Neural progenitor cell (in vitro differentiated cells): ENCODE measurements at places on chromosomes 12 and 14.

DNA sequence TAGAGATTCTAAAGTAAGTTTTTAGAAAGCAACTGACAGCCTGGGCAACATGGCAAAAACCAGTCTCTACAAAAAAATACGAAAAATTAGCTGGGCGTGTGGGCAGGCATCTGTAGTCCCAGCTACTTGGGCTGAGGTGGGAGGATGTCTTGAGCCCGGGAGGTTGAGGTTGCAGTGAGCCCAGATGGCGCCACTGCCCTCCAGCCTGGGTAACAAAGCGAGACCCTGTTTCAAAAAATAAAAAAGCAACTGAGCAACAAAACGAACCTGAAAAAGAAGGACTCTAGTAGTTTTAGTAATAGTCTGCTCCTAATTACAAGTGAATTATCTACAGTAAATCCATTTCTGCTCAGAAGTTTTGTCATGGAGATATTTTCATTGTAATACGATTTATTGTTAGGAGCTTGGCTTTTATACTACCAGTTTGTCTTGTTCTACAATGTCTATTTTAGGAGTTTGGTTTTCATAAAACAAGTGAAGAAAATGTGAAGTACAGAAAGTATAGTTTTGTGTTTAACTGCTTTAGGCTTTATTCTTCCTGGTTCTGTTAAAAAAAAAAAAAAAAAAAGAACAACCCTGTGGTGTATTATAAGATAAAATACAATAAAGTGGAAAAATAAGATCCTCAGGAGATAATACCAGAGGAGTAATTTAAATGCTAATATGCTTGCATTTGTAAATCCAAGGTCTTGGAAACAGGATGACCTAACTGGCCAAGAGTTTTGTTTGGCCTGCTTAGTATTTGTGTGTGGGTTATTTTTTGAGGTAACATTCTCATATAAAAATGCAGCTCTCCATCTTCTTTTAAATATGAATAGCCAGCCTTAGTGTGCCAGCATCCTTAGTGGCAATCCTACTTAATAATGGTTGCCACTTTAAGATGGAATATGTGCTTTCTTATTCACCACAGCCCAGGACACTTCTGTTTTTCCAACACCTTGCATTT lies 2.8 kb downstream of the TMX1 start:
- H3K4me3 ChIP-seq: peak overlapping the region; percentile 73
- peaks cover 16% of the 10 kb centered on the region for H3K4me1 ChIP-seq
- peak overlapping the region; percentile 2 for H3K27ac ChIP-seq
- peaks cover 14% of the 10 kb centered on the region for H3K36me3 ChIP-seq

- no peaks in the 10 kb centered on the region for H3K27me3 ChIP-seq
- no peak overlapping the region for H3K27ac ChIP-seq
- H3K36me3 ChIP-seq: no peaks in the 10 kb centered on the region
- no peak for DNase-seq
- no peaks in the 10 kb centered on the region for H3K4me1 ChIP-seq
These were observed 43.1 kb downstream of the LTBP2 start for GRCh38 chr14:74568911-74569310.

DNA sequence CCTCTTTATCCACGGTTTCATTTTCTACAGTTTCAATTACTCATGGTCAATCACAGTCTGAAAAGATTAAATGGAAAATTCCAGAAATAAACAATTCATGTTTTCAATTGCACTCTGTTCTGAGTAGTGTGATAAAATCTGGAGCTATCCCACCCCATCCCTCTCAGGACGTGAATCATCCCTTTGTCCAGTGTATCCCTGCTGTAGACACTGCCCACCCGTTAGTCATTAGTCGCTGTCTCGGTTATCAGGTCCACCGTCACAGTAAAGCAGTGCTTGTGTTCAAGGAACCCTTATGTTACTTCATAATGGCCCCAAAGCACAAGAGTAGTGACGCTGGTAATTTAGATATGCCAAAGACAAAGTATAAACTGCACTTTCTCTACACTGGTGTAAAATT lies 141.0 kb upstream of the LMNTD1 start:
- no peak for DNase-seq
- no peaks in the 10 kb centered on the region for H3K36me3 ChIP-seq
- H3K4me1 ChIP-seq: peaks cover 8% of the 10 kb centered on the region
- H3K4me3 ChIP-seq: no peak overlapping the region
- no peaks in the 10 kb centered on the region for H3K27me3 ChIP-seq

DNA sequence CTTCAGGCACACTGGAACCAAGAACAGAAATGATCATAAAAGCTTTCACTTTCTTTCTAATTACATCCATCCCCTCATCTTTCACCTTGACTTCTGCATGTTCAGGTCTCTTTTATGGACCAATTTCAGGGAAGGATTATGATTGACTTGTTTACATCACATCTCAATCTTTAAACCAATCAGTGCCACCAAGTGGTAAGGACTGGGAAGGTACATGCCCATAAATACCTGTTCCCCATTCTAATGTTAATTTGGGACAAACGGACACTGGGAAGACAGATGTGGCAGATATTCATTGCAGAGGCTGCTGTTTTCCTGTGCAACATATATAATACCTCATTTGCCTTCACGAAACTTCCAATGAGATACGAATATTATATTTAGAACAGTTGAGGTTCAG lies 978.1 kb downstream of the GALC start:
- no peak overlapping the region for H3K4me3 ChIP-seq
- DNase-seq: no peak
- peaks cover 14% of the 10 kb centered on the region for H3K4me1 ChIP-seq
- H3K27ac ChIP-seq: no peak overlapping the region
- no peaks in the 10 kb centered on the region for H3K36me3 ChIP-seq
- H3K27me3 ChIP-seq: no peaks in the 10 kb centered on the region

- H3K27me3 ChIP-seq: no peaks in the 10 kb centered on the region
- DNase-seq: no peak
- H3K27ac ChIP-seq: no peak overlapping the region
- no peaks in the 10 kb centered on the region for H3K4me1 ChIP-seq
These were observed 4.0 kb downstream of the C1S start for GRCh38 chr12:7064516-7064915.

- DNase-seq: no peak
- H3K27ac ChIP-seq: no peak overlapping the region
- H3K4me1 ChIP-seq: peaks cover 2% of the 10 kb centered on the region
- no peak overlapping the region for H3K4me3 ChIP-seq
These were observed 73.3 kb downstream of the NCOR2 start for GRCh38 chr12:124493809-124494750.

DNA sequence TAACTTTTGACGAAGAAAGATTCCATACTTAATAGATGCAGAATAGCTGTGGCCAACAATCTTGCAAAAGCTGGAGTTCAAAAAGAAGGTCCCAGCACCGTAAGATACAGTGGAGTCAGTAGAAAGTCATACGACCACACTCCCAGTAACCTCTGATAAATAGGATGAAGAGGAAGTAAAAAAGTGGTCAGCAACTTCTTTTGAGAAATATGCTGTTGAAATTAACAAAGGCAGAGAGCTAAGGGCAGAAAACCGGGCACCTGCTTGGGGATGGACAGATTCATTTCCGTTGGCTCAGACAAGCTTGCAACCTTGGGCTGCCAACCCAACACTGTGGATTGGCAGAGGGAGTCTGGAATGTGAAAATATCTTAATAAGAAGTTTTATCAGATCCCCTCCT lies 40.0 kb downstream of the BTG1 start:
- no peak overlapping the region for H3K4me3 ChIP-seq
- H3K27ac ChIP-seq: no peak overlapping the region
- DNase-seq: no peak
- no peaks in the 10 kb centered on the region for H3K27me3 ChIP-seq
- H3K36me3 ChIP-seq: no peaks in the 10 kb centered on the region
- peaks cover 45% of the 10 kb centered on the region for H3K4me1 ChIP-seq

DNA sequence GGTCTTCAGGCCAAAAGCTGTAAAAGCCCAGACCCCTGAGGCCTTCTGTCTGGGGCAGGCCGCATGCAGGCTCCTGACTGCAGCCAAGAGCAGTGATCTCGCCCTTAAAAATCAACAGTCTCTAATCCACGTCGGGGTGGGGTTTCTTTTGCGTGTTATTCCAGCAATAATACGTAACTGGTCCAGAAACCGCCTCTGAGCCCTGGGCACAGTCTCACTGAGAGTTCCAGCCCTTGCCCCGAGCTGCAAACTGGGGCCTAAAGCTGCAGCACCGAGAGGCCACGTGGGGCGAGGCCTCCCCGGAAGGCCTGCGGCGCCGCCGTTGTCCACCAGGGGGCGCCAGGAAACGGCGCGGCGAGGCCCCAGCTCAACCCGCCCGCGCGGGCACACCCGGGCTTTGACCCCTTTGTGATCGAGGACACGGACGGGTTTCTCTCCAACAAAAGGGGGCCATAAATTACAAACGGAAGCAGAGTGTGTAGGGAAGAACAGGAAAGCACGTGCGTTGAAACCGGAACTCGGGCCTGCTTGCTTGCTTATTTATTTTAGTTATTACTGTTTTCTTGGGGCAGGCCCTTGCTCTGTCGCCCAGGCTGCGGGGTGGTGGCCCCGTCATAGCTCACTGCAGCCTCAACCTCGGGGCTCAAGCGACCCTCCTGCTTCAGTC lies 87.2 kb downstream of the NINJ2 start:
- H3K4me3 ChIP-seq: no peak overlapping the region
- no peaks in the 10 kb centered on the region for H3K36me3 ChIP-seq
- peak; percentile 83 for DNase-seq
- peaks cover 12% of the 10 kb centered on the region for H3K27me3 ChIP-seq
- peaks cover 45% of the 10 kb centered on the region for H3K4me1 ChIP-seq

- no peaks in the 10 kb centered on the region for H3K36me3 ChIP-seq
- no peaks in the 10 kb centered on the region for H3K4me1 ChIP-seq
These were observed 409.5 kb downstream of the SLC6A15 start for GRCh38 chr12:84502907-84503787.

GRCh38 chr12:51156245-51156765 lies 16.6 kb downstream of the TFCP2 start:
- H3K4me3 ChIP-seq: no peak overlapping the region
- H3K4me1 ChIP-seq: no peaks in the 10 kb centered on the region
- H3K36me3 ChIP-seq: no peaks in the 10 kb centered on the region
- DNase-seq: no peak
- H3K27me3 ChIP-seq: no peaks in the 10 kb centered on the region

- H3K4me3 ChIP-seq: no peak overlapping the region
- H3K4me1 ChIP-seq: no peaks in the 10 kb centered on the region
- DNase-seq: no peak
- H3K27ac ChIP-seq: no peak overlapping the region
These were observed 157.6 kb downstream of the PRKCH start for GRCh38 chr14:61478971-61479473.
